ENCODE measurements at places on chromosomes 1 and 21. TPM values are rescaled to one million over a fixed set of nuclear protein-coding genes. Genes with fewer than 3 reads are reported as not detected.

DNA sequence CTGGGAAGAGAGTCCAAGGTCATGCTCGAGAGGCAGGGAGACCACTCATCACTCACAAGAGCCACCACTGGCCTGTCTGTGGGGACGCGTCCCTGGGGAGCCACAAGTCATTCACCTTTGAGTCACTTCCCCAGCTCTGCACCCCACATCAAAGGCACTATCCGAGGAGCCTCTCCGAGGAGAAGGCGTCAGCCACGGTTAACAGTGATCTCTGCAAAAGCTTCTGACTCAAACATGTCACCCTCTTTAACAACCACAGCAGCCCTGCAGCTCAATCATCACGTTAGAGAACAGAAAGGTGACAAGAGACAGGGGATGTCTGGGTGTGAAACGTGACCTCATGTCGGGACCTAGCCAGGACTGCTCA, 9.0 kb downstream of the LRRC47 start:
- H3K27me3 ChIP-seq, result no peaks in the 10 kb centered on the region
- no peaks in the 10 kb centered on the region for H3K4me1 ChIP-seq
- no peak overlapping the region for H3K4me3 ChIP-seq

GRCh38 chr1:183368213-183369108, 49.7 kb downstream of the NMNAT2 start:
- no peak overlapping the region for H3K27ac ChIP-seq
- DNase-seq, result no peak
- H3K36me3 ChIP-seq, result no peaks in the 10 kb centered on the region
- H3K4me1 ChIP-seq, result peaks cover 4% of the 10 kb centered on the region
- H3K27me3 ChIP-seq, result peaks cover 3% of the 10 kb centered on the region

- H3K27ac ChIP-seq, result no peak overlapping the region
- H3K4me1 ChIP-seq, result peaks cover 17% of the 10 kb centered on the region
- no peaks in the 10 kb centered on the region for H3K36me3 ChIP-seq
- H3K4me3 ChIP-seq, result peak overlapping the region; percentile 68
- peaks cover 13% of the 10 kb centered on the region for H3K27me3 ChIP-seq
These were observed 760 bp upstream of the NPHP4 start for GRCh38 chr1:5992814-5993555.

DNA sequence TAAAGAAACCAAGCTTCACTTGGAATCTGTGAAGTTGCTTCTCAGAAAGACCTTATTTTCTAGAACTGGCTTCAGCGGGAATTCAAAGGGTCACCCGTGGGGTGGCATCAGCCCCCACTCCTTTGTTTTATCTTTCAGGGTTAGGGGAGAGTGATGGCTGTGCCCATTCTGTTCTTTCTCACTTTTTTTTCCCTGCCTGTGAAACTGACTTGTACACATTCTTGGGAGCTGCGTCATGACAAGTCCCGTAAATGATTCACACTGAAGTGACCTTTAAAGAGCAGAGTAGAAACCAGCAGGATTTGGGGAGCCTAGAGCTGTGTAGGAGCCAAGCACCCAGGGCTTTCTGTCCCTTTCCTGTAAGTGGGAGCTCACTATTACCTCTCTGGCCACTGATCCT, 43.8 kb downstream of the SLC44A3 start:
- H3K4me3 ChIP-seq, result no peak overlapping the region
- no peaks in the 10 kb centered on the region for H3K36me3 ChIP-seq
- DNase-seq, result peak; percentile 78
- peak overlapping the region; percentile 80 for H3K27ac ChIP-seq

DNA sequence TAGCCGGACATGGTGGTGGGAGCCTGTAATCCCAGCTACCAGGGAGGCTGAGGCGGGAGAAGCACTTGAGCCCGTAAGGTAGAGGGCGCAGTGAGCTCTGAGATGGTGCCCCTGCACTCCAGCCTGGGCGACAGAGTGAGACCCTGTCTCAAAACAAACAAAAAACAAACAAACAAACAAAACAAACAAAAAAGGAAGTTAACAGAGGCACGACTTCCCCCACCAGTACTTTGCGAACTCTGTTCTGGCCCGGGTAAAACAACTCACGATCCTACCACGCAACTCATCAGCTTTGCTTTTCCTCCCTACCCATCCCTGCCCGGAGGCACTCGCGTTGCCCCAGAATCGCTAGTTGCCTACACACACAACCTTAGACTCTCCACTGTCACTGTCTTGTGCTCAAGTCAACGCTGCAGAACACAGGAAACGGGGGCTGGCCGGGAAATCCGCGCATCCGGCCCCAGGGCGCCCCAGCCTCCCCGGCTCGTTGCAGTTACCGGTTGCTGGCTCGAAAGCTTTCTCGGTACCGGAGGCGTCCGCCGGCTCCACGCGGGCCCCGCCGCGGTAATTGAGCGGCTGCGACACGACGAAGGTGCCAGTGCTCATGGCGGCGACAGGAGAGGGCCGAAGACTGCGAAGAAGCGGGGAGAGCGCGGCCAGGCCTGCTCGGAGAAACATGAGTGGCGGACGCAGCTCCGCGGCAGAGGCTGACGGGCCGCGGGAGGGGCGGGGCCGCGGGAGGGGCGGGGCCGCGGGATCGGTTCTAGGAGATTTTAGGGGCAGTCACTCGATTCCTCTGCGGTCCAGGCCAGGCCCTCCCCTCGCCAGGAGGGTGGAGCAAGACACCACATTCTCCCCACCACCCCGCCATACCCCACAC, at the start of gene ALDH9A1:
ALDH9A1 (minus strand) TSS at position 682 of the 880 bp plus-strand sequence; CDS start at position 678, 4 bp downstream.
- H3K4me3 ChIP-seq, result peak within 1 kb of the TSS; percentile 95
- H3K4me1 ChIP-seq, result peaks cover 3% of the 10 kb centered on the region

DNA sequence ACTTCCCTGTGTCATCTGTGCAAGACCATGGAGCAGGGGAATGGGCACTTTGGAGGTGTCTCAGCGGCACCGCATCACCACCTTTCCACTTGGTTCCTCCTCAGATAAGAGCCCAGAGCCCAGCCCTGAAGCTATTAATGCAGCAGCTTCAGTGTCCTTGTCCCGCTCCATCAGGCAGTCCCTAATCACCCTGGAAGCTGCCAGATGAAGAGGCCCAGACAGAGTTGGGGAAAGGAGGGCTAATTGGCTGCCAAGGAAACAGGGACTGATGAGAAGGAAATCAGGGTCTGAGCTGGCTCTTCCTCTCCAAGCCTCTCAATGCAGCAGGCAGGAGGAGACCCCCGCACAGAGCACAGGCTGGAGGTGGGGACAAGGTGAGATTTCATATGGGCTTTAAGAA, 83.1 kb upstream of the KLHDC7A start:
- H3K27me3 ChIP-seq, result peaks cover 14% of the 10 kb centered on the region
- H3K36me3 ChIP-seq, result no peaks in the 10 kb centered on the region
- no peak overlapping the region for H3K27ac ChIP-seq
- H3K4me1 ChIP-seq, result no peaks in the 10 kb centered on the region
- no peak for DNase-seq

DNA sequence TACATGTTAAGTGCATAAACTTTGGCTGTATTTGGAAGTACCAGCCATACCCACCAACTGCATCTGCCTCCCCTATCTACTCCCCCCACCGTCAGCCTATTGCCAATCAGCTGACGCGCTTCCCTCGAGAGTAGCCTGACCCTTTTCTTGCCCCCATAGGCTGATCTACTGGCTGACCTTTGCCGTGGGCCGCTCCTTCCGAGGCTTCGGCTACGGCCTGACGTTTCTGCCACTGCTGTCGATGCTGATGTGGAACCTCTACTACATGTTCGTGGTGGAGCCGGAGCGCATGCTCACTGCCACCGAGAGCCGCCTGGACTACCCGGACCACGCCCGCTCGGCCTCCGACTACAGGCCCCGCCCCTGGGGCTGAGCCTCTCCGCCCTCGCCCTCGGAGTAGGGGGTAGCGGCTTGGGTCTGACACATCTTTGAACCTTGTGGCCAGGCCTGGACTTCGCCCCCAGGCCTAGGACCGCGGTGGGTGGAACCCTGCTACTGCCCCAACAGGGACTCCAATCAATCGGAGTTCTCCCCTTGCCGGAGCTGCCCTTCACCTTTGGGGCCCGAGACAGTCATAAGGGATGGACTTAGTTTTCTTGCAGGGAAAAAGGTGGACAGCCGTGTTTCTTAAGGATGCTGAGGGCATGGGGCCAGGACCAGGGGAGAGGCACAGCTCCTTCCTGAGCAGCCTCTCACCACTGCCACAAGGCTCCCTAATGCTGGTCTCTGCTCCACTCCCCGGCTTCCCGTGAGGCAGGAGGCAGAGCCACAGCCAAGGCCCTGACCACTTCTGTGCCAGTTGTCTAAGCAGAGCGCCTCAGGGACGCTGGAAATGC, 4.0 kb downstream of the GLMP start:
- peaks cover 11% of the 10 kb centered on the region for H3K36me3 ChIP-seq
- no peaks in the 10 kb centered on the region for H3K27me3 ChIP-seq
- H3K4me3 ChIP-seq, result peak overlapping the region; percentile 62

The EXTL1 gene
- total RNA-seq, result 0.71 TPM

The NR5A2 gene
- 3.7 TPM for total RNA-seq

The RIPPLY3 gene
- total RNA-seq, result 0.09 TPM

All from muscle of leg (tissue), 16 donors.